ENCODE measurements at places on chromosomes 3 and 15. TPM values are rescaled to one million over a fixed set of nuclear protein-coding genes. Genes with fewer than 3 reads are reported as not detected.

Gene MITF
- 0.38 TPM for total RNA-seq

Gene ZNF717
- 7.2 TPM for total RNA-seq

Gene CCDC50
- total RNA-seq: 11.9 TPM

Gene TRPM1
- not detected for total RNA-seq

Gene ERC2
- not detected for total RNA-seq

Gene PTX3
- total RNA-seq: not detected

Gene ZNF654
- 16.4 TPM for total RNA-seq

Gene KCNMB2
- total RNA-seq: not detected

Gene GABRR3
- not detected for total RNA-seq

Gene PROS1
- 0.40 TPM for total RNA-seq

Gene ALG1L2
- 1.1 TPM for total RNA-seq

Gene SLC24A5
- not detected for total RNA-seq

Gene MASP1
- total RNA-seq: not detected

Gene CLEC3B
- total RNA-seq: 0.24 TPM

Gene STRC
- 0.27 TPM for total RNA-seq

Gene TTC14
- 43.0 TPM for total RNA-seq

Gene ZCWPW2
- total RNA-seq: 0.27 TPM

Gene PDHB
- 64.8 TPM for total RNA-seq

Measured in CD8-positive, alpha-beta memory T cell (primary cell).